ENCODE measurements at places on chromosomes 2 and 18. TPM values are rescaled to one million over a fixed set of nuclear protein-coding genes. Genes with fewer than 3 reads are reported as not detected.

DNA sequence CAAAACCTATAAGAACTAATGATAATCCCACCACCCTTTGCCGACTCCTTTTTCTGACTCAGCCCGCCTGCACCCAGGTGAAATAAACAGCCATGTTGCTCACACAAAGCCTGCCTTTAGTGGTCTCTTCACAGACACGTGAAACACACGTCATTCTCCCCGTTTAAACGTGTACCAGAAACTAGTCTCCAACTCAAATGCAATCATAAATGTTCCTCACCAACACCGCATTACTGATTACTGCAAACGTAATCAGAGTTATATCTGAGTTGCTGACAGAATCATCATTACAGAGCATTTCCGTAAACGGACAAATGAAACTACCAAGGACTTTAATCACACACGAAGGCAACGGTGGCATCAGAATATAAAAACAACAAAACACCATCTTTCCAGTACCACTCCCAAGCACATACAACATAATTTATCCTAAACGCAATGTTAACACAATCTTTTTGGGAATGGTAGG is 1.9 kb downstream of the CLK1 start:
- no peak for DNase-seq

DNA sequence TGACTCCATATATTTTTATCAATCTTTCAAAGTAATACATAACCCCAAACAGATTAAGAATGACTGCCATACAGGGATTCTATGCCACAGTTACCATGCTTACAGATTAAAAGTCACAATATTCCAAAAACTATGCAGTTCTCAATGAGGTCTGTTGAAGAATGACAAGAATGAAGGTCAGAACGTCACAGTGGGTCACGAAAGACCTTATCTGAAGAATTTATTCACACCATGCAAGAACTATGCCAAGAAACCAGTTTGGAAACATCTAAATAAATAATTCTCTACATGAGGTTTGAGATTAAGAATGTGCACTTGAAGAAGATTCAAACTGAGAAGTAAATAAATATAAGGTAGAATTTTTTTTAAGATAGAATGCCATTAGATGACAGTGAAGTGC is 253.3 kb downstream of the EXOC6B start:
- no peak for DNase-seq

GRCh38 chr2:195912079-195912478 is 156.6 kb downstream of the DNAH7 start:
- no peak for DNase-seq

DNA sequence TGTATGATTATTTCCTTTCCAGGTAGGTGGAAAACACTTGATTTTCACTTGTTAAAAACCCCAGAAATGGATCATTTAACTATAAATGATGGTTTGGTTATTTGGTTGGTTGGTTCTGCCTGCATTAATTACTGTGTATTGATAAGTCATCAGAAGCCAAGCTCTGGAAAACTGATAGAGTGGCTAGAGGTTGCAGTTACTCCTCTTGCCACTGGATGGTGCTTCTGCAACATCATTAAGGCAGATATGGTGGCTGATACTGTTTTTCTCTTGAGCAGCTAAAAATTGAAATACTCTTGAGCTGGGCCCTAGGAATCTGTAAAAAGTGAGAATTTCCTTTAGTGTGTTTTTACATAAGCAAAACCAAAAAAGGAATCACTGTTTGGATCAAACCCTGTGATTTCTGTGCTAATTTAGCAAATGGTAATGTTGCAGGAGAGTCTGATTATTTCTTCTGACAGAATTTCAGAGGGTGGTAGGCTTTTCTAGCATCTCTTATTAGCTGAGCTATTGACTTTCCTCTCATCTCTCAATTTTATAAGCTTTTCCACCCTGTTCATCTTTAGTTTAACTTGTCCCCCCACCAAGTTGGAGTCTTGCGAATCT is 54.3 kb downstream of the RAB10 start:
- no peak for DNase-seq

DNA sequence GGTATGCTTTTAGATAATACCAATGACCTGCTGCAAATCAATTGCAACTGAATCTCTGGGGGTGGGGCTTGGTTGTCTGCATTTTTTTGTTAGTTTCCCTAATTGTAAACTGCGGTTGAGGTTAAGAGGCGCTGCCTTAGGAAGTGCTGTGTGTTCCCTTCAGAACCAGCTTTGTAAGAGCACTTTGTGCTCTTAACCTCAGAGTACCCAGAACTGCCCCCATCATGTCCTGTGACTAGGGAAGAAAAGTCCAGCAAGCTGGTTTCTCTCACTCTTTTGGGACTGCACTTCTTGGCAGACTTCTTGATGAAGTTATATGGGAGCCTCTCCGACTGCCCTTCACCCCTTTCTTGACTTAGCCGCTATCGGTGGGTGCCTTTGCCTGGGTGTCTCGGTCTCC is 245.5 kb upstream of the CXCR4 start:
- DNase-seq: no peak

GRCh38 chr2:232335859-232336215 is 42.7 kb upstream of the ALPP start:
- peak; percentile 5 for DNase-seq

DNA sequence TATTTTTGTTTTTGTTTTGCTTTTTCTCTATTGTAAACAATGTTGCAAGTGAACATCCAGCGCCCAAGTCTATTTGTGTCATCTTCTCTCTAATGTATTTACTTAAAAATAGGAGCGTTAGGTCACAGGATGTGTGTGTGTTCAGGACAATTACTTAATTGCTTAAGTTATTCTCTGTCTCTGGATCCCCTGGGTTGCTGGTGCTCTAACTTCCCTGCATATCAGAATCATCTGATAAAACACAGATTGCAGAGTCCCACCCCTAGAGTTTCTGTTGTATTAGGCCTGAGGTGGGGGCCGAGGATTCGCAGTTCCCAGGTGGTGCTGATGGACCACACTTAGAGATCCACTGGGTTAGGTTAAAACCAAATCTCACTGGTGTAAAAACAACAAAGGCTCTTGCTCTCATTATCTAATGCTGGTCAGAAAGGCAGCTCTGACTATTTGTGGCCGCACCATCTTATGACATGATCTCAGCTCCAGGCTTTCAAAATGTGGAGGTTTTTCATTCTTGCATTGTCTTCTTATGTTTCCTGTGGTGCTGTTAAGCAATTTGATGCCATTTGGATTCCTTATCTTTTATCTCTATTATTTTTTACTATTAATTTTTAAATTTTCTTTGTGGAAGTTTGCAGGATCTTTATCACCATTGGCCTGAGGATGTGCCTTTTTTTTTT is 87.7 kb downstream of the CLIP4 start:
- DNase-seq: no peak

GRCh38 chr2:170026361-170026760 is 151.6 kb upstream of the MYO3B start:
- no peak for DNase-seq

The REG3G gene
- total RNA-seq: not detected

The SIX3 gene
- not detected for total RNA-seq

The OR6B2 gene
- total RNA-seq: not detected

The DOK6 gene
- total RNA-seq: 11.2 TPM
